Activated CD4-positive, alpha-beta T cell treated with anti-CD3 and anti-CD28 coated beads, Interleukin-2, amount 50 U/mL, for 24 hours (primary cell): ENCODE measurements at places on chromosomes 7 and 10.

GRCh38 chr7:107659666-107660065 is 962 bp upstream of the SLC26A4 start:
- DNase-seq, result peak; percentile 68

DNA sequence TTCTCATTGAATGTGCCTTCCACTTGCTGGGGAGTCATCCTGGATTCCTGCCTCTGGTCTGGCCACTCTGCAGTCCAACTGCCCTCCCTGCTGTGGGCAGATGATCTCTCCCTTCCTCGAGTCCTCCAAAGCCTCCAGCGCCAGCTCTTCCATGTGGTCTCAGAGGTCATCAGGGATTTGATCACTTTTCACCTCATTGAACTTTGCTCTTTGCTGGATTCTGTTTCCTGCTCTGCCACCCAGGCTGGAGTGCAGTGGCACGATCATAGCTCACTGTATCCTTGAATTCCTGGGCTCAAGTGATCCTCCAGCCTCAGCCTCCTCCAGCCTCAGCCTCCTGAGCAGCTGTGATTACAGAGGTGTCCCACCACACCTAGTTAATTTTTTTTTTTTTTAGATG is 22.1 kb upstream of the TBXAS1 start:
- DNase-seq, result no peak

- DNase-seq, result no peak
These were observed 331.0 kb downstream of the LRMDA start for GRCh38 chr10:75762431-75762802.

- DNase-seq, result no peak
These were observed 599.2 kb upstream of the POM121L12 start for GRCh38 chr7:52436278-52436677.

DNA sequence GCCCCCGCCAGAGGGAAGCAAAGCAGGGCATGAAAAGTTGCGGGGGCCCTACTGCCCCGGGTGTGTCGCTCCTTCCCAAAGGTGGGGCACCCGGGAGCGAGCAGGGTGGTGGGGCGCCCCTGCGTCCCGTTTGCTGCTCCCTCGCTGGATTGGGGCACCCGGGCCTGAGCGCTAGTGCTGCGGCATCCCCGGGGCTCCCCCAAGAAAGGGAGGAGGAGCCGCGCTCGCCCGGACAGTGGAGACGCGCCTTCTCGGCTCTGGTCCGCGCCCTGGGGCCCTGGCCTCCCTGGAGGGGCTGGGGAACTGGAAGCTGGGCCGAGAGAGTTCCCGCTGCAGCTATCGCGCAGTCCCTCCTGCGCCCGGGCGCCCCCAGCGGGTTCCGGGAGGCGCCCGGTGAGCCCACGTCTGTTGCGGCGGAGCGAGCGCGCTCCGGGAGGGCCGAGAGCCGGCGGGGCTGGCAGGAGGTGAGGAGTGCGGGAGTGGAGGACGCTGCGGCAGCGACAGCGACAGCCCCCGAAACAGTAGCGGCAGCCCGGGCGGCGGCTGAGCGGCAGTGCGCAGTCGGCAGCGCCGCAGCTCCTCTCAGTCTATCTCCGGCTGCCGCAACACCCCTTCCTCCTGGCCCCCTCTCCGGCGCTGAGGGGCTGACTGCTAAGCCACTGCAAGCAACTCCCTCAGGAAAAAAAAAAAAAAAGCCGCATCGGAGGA is 504 bp upstream of the BMPER start:
- DNase-seq, result no peak

DNA sequence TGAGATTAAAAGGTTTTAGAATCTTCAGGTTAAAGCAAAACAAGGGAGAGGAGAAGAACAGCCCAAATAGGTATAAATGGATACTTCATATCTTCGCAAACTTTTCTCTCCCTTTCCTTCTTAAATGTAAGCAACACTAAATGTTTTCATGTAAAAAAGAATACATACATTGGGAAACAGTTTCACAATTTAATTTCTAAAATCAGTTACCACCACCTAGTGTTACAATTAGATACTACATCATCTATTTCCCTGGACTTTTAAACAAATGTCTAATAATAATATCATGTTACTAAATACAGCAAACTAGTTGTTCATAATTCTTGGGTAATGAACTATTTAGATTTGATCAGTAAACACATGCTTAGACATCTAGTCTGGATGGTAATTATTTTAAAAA is 35.8 kb downstream of the MINDY3 start:
- no peak for DNase-seq

GRCh38 chr10:52959810-52960209 is 187.2 kb upstream of the MBL2 start:
- DNase-seq, result no peak

- DNase-seq, result no peak
These were observed 59.2 kb downstream of the DENND2A start for GRCh38 chr7:140581411-140581810.

DNA sequence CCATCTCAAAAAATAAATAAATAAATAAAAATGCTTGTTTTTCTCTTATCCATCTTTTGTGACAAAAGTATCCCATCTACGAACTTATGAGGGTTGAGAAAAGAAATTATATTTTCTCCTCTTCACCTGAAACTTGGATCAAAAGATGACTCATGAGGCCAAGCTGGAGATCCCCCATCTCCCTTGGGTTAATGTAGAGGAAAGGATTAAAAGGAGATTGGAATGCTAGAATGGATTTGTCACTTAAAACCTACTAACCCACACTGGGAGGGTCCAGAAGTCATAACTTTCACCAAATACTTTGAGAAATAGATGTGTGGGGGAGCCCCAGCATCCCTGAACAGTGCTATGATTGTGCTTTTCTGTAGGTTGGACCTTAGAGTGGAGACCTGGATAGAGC is 46.3 kb upstream of the PIK3CG start:
- no peak for DNase-seq

DNA sequence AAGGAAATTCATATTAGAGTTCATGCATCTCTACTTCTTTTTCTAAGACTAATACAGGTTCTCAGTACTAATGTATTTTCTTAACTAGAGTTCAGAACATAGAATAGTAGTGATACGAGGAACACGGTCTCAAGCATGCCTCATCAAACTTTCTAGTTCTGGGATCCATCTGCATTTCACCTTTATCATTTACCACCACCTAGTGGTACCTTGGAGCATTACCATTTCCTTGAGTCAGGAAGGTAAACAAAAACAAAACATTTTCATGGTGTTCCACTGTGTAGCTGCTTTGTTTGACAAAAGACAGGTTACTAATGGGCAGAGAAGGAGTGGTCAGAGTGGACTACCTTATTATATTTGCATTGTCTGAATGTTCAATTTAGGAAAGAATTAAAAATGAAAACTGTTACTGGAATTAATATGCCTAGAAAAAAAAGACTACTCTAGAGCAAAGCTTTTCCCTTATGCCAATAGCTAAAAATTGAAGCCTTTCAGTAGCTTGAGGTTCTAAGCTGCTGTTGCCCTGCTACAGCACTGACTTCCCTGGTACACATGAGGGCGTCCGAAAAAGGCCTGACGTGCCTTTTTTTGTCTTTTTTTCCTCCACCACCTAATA is 44.5 kb downstream of the STARD3NL start:
- peak; percentile 49 for DNase-seq

GRCh38 chr10:45308707-45309106 is 6.7 kb downstream of the OR13A1 start:
- no peak for DNase-seq

DNA sequence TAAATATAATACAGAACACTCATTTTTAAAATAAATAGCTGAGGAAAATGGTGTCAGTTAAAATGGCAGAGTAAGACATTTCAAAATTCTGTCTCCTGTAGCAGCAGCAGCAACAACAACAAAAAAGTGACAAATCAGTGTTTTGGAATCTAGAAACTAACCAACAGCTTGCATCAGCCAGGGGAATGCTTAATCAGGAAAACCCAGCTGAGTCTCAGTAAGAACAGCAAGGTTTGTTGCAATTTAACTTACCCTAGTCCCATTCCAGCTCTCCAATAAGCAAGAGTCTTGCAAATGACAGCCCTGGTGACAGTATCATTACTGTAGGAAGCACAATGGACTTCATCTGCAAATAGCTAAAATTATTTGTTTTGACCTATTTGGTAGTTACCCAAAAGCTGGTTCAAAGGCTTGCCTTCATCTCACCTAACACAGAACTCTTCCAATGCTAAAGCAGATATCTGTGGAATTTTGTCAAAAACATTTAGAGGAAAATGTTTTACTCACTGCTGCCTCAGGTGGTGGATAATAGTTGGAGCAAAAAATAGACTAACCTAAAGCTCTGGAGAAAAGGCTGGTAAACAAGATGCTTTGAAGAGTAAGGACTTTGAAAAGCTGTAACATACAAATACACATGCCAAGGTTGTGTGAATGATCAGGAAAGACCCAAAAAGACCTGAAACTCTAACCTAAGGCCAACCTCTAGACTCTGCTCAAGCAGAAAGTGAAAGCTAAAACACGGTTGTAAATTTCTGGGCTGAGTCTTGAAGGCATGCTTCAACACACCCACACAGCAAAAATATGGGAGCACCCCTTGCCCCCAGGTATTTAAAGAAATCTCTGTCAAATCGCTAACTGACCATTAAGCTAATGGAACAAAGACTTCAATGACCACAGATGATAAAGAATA is 9.9 kb upstream of the ARHGAP22 start:
- no peak for DNase-seq

GRCh38 chr10:19908991-19909696 is 92.9 kb downstream of the PLXDC2 start:
- DNase-seq, result no peak

GRCh38 chr7:155811895-155812761 is at the start of gene SHH:
Gene SHH (minus strand): TSS chr7:155812463. CDS start chr7:155812122, 341 bp downstream.
- no peak for DNase-seq

DNA sequence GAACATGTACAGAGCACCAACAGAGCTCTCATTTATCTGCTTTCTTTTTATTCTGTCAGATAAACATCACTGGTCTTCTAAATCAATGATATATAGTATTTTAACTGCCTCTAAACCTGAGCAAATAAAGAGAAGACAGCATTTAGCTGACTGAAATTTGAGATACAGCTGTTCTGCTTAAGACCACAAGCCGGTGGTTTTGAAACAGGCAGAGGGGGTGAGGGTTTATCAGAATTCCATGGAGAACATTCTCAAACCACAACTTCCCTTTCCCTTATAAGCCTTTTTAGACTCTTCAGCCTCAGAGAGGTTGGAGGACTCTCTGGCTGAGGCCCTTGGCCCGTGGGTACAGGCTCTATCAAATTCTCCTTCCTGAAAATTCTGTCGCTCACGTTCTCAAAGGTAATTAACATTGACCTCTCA is 87.4 kb upstream of the RSU1 start:
- DNase-seq, result no peak

GRCh38 chr7:26612742-26613141 is 251.6 kb downstream of the SKAP2 start:
- no peak for DNase-seq

DNA sequence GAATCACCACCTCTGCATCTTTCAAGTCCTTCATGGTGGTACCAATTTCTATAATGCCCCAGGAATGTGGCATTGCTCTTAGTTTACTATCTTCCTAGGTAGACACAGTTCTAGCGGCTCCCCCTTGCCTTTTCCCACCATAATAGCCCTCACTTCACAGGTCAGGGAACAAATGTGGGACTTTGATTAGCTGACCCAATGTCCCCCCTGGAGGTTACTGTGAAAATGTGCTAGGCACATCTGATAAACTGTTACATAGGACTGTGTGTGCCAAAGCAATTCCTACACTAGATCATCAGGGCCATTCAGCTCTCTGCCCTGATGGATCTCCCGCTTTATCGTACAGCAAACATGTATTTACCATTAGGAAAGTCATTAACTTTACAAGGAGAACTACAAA is 94.0 kb downstream of the TWIST1 start:
- no peak for DNase-seq

GRCh38 chr10:132198381-132199181 is 11.8 kb downstream of the DPYSL4 start:
- no peak for DNase-seq

- DNase-seq, result no peak
These were observed 56.9 kb upstream of the NPY start for GRCh38 chr7:24227068-24227467.

DNA sequence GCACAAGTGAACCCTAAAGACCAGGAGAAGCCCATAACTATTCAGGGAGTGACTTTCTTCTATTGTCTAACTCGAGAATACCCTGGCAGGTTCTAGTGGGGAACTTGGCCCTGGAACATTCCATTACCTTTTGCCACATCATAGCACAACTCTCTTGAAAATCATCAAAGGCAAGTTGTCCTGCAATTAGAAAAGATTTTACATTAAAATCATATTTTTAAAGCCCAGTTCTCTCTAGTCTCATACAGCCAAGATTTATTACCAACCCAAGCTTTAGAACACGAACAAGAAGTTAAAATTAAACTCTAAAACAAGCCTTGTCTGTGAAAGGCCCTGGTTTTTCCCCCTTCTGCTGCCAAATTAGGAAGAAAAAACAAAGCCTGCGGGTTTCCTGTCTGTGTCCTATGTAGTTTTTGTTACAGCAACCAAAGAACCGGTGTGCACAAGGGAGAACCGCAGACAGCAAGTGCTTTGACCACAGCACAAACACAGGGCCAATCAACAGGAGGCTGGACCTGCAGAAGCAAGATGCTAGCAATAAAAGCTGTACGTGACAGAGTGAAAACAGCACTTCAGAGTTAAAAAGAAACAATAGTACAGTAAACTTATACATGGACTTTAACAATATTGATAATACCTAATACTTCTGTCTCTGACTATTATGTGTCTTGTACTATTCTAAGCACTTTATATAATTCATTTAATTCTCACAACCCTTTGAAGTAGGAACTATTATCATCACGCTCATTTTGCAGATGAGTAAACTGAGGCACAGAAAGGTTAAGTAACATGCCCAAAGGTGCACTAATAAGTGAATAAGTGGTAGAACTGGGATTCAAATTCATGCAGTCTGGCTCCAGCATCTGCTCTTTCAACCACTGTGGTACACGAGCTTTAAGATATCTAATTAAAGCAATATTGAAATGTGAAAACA is 65.8 kb downstream of the STK17A start:
- DNase-seq, result no peak

DNA sequence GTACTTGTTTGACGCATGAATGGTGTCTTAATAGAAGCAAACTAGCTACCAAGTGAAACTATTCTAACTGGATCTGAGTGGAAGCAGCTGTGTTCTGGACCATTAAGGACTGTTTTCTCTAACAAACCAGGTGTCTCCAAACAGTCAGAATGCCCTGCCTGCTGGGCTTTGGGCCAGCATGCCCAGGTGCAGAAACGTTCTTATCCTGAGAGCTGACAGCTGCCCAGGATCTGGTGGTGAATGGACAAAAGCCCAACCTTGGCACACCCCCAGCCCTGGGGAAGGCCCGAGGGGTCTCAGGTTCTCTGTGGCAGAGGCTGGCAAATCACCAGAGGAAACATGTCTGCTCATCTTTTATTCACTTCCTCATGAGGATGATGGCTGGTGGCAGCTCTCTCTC is 48.2 kb upstream of the LAMB4 start:
- DNase-seq, result no peak

- DNase-seq, result no peak
These were observed 25.1 kb downstream of the SLC26A5 start for GRCh38 chr7:103420857-103421384.
